ENCODE measurements at places on chromosomes 1 and 21. TPM values are rescaled to one million over a fixed set of nuclear protein-coding genes. Genes with fewer than 3 reads are reported as not detected.
A peak's percentile ranks its signal among the peaks of the same experiment; 100 is the strongest.

GRCh38 chr1:7893529-7894180 lies 40.8 kb upstream of the UTS2 start:
- no peak overlapping the region for H3K4me3 ChIP-seq
- no peak for DNase-seq
- H3K4me1 ChIP-seq = no peaks in the 10 kb centered on the region
- no peaks in the 10 kb centered on the region for H3K36me3 ChIP-seq

GRCh38 chr1:77538956-77539518 lies 143.4 kb downstream of the ZZZ3 start:
- H3K27me3 ChIP-seq = no peaks in the 10 kb centered on the region
- no peak overlapping the region for H3K4me3 ChIP-seq
- no peaks in the 10 kb centered on the region for H3K4me1 ChIP-seq
- DNase-seq = no peak
- no peak overlapping the region for H3K27ac ChIP-seq

The LORICRIN gene
- total RNA-seq = not detected

GRCh38 chr1:101873672-101874071 lies 123.1 kb downstream of the OLFM3 start:
- no peaks in the 10 kb centered on the region for H3K36me3 ChIP-seq
- no peak overlapping the region for H3K4me3 ChIP-seq
- H3K4me1 ChIP-seq = no peaks in the 10 kb centered on the region

DNA sequence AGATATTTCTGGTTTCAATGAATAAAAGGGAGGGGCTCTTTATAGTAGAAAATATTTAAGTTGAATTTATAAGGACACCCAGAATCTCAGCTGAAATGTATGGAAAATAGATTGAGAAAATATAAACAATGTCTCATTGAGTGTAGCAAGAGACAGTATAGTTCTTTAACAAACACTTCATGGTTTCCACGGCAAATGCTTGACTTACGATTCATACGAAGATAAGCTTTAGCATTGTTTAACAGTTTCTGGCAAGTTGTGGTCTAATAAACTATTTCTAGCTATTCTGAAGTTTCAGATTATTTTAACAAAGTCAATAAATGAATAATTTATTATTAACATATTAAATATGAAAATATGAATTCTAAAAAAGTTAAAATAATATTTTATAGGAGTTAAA lies 1419.4 kb downstream of the KCNT2 start:
- DNase-seq = peak; percentile 31
- H3K36me3 ChIP-seq = no peaks in the 10 kb centered on the region
- no peak overlapping the region for H3K27ac ChIP-seq
- H3K27me3 ChIP-seq = no peaks in the 10 kb centered on the region

GRCh38 chr1:91851130-91852010 lies 34.6 kb downstream of the TGFBR3 start:
- H3K36me3 ChIP-seq = no peaks in the 10 kb centered on the region
- H3K4me3 ChIP-seq = no peak overlapping the region
- H3K27ac ChIP-seq = peak overlapping the region; percentile 87
- H3K4me1 ChIP-seq = peaks cover 9% of the 10 kb centered on the region
- no peaks in the 10 kb centered on the region for H3K27me3 ChIP-seq
- peak; percentile 94 for DNase-seq

DNA sequence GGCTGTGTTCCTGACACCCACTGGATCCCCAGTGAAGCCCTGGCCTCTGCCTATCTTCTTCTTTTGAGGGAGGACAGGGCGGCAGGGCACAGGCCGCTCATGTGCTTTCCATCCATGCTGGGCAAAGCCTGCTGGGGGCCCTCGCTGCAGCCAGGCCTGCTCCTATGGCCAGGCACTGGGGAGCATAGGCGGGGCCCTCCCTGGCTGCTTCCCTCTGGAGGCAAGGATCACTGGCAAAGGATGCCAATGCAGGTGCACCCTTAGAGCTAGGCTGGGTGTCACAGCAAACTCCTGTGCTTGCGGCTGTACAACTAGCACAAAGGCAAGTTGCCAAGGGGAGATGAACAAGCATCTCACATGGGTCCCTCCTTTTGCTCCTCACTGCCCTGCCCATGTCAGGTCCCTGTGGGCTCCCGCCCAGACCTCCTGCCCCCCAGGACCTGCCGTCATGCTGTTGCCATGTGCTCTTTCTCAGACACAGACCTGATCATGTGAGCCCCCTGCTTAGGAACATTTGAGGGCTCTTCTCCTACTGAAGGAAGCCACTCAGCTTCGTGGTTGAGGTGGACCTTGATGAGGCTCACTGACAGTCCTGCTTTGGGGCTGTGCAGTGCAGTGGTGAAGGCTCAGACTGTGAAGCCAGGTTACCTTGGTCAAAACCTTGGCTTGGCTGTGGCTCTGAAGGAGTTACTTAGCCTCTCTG lies 393.6 kb downstream of the PTPRU start:
- peaks cover 9% of the 10 kb centered on the region for H3K4me1 ChIP-seq
- H3K4me3 ChIP-seq = no peak overlapping the region
- no peaks in the 10 kb centered on the region for H3K27me3 ChIP-seq
- no peak overlapping the region for H3K27ac ChIP-seq

The SLC1A7 gene
- total RNA-seq = 0.61 TPM

- no peak overlapping the region for H3K4me3 ChIP-seq
- H3K27me3 ChIP-seq = no peaks in the 10 kb centered on the region
- H3K27ac ChIP-seq = no peak overlapping the region
- no peak for DNase-seq
- no peaks in the 10 kb centered on the region for H3K36me3 ChIP-seq
Observed at GRCh38 chr1:98797506-98797905, 136.0 kb downstream of the SNX7 start.

The GBP6 gene
- 0.98 TPM for total RNA-seq

The SORT1 gene
- 135 TPM for total RNA-seq

DNA sequence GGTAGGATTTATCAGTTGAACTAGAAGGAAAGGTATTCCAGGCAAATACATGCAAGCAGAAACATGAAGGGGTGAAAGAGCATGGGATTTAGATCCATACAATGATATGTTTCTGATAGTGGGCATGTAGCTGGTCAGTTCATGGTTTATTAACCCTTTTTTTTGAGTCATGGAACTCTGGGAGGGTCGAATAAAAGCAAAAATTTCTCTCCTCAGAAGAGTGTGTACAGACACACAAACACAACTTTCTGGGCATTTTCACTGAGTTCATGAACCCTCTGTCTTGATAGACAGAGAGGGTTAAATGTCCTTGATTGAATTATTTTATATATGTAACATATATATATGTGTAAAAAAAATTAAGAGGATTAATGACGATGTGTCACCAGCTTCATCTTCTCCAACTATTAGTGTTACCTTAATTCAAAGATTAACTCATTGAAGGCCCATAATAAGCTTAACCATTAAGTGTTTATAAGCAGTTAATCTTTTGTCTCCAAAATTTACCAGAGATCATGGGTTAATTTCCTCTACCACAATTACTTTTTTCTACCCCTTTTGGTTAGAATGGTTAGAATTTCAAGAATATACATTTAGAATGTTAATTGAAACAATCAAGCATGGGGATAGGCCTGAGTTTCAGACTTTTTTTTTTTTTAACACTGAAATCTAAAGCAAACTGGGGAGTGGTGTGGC lies 4.6 kb downstream of the JUN start:
- H3K4me1 ChIP-seq = peaks cover 10% of the 10 kb centered on the region
- DNase-seq = no peak
- no peaks in the 10 kb centered on the region for H3K27me3 ChIP-seq

DNA sequence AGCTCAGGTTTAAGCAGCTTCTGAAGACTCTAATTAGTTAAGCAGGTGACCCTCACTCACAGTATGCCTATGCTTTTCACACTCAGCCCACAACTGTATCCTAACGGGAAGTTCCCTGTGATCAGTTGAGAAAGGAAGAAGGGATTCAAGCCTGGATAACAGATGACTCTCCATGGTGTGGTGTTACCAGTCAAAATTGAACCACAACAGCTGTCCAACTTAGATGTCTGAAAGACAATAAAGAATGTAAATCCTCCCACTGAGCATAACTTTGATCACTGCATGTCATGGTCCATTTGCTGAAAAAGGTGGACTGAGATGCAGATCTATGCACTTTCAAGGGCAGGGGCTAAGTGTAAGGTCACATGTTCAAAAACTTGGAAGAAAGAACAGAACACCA lies 32.3 kb upstream of the DIPK1A start:
- no peaks in the 10 kb centered on the region for H3K36me3 ChIP-seq
- no peak for DNase-seq
- H3K27ac ChIP-seq = no peak overlapping the region

DNA sequence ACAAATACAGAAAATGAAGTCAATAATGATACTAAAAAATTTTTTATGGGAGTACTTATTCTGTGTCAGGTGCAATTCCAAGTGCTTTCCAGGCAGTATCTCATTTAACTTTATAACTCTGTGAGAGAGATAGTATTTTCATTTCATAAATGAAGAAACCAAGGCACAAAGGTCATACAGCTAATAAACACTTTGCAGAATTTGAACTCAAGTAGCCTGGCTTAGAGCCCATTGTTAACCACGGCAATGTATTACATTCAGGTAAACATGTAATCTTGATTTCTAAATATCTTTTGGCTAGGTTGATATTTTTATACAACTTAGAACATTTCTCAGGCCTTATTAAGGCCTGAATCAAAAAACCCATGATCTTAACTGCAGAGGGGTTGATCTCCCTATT lies 28.9 kb upstream of the PKN2 start:
- no peak overlapping the region for H3K27ac ChIP-seq
- no peaks in the 10 kb centered on the region for H3K4me1 ChIP-seq
- no peaks in the 10 kb centered on the region for H3K36me3 ChIP-seq
- H3K4me3 ChIP-seq = no peak overlapping the region
- H3K27me3 ChIP-seq = no peaks in the 10 kb centered on the region
- no peak for DNase-seq

The TTC39A gene
- total RNA-seq = 16.6 TPM

The FABP3 gene
- 19.1 TPM for total RNA-seq

- no peaks in the 10 kb centered on the region for H3K27me3 ChIP-seq
- no peak for DNase-seq
- H3K4me1 ChIP-seq = no peaks in the 10 kb centered on the region
- H3K27ac ChIP-seq = no peak overlapping the region
Observed at GRCh38 chr1:187641015-187641414, 812.3 kb downstream of the PLA2G4A start.

The TNFRSF9 gene
- 0.64 TPM for total RNA-seq

The KIF26B gene
- 2.7 TPM for total RNA-seq

The RNU1-3 gene
- 3,134 TPM for total RNA-seq

The LCE1E gene
- not detected for total RNA-seq

The CTSK gene
- 11.1 TPM for total RNA-seq

The SF3B4 gene
- total RNA-seq = 19.6 TPM

DNA sequence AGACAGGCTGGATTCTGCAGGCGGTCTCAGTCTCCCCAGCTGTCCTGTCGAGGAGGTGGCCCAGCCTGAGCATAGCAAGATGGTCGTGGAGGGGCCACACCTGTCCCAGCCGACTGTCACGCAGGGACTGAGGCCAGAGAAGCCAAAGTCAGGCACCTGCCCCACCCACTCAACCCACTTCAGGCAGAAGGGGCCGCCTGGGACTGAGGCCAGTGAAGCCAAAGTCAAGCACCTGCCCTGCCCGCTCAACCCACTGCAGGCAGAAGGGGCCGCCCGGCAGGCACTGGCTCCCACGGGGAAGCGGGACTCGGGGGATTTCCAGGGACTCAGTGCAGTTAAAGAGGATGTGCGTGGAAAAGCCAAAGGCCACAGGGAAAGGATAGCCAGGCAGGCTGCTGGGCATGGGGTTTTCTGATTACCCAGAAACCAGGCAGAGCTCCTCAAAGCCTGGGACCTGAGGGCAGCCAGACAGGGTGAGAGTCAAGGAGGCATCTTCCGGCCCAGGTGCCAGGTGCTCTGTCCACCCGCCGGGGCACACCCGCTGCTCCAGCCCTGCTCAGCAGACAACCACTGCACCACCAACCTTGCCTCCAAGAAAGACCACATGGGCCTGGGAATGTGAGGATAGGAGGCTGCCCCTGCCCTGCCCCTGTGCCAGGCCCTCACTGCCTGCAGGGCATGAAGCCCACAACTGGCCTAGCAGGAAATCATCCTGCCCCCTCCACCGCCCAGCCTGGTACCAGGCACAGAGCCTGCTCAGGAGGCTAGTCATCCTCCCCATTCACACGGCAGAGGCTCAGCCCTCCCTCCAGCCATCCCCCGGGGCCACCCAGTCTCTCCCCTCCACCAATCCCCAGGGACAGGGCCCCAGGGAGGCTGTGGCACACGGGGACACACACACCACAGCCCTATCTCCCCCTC lies 41.0 kb downstream of the MEGF6 start:
- H3K4me3 ChIP-seq = no peak overlapping the region
- no peaks in the 10 kb centered on the region for H3K27me3 ChIP-seq
- DNase-seq = no peak
- peaks cover 16% of the 10 kb centered on the region for H3K4me1 ChIP-seq

The P3R3URF gene
- not detected for total RNA-seq

The HHAT gene
- total RNA-seq = 11.3 TPM

GRCh38 chr1:57546549-57547330 lies 122.9 kb upstream of the DAB1 start:
- no peak for DNase-seq
- H3K4me1 ChIP-seq = no peaks in the 10 kb centered on the region
- no peak overlapping the region for H3K27ac ChIP-seq

The CACNA1E gene
- total RNA-seq = 1.3 TPM

DNA sequence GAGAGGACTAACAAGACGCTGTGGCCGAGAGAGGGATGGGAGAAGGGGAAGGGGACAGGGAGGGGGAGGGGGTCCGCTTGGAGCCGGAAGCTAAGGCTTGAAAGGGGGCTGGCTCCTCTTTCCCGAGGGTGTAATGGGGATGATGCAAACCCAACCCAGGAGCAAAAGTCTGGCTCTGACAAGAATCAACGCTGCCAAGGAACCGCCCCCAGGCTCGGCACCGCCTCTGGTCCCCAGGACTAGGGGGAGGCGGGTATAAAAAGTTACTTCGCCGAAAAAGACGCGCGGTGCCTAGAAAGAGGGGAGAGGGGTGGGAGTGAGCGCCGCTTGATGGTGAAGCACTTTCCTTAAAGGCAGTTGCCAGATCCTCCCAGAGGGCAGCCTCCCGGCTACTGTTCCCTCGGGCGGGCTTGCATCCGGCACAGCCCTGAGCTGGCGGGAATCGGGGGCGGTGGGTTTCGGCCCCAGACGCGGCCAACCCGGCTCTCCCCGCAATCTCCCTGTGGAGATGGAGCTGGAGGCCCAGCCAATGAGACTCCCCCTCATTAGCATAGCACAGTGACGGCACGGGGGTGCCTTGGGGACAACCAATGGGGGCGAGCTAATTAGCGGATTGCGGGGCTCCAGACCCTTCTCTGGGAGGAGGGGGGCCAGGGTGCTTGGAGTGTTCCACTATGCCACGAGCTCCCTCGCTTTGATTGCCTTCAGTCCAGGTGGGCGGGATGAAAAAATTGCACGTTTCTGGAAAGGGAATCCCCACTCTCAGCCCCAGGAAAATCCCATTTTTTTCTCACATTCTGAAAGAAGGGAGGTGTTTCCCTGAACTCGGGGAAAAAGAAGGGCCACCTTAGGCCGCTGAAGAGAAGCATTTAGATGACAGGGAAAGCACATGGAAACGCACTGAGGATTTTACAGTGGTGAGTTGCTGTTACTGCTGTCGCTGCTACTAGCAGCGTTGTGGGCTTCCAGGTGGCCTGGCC lies at the start of gene KCNT2:
KCNT2 (minus strand) TSS at position 51 of the 980 bp plus-strand sequence. CDS start 131 bp downstream, outside the sequence.
- H3K27ac ChIP-seq = no peak within 1 kb of the TSS
- peaks cover 3% of the 10 kb centered on the region for H3K4me1 ChIP-seq
- no peaks in the 10 kb centered on the region for H3K36me3 ChIP-seq
- DNase-seq = peak; percentile 91
- H3K4me3 ChIP-seq = peak within 1 kb of the TSS; percentile 33

The TDRD5 gene
- 0.18 TPM for total RNA-seq

The OR2L13 gene
- total RNA-seq = not detected

The AKT3 gene
- 39.4 TPM for total RNA-seq

The HCN3 gene
- total RNA-seq = 4.7 TPM

- peaks cover 3% of the 10 kb centered on the region for H3K4me1 ChIP-seq
- H3K4me3 ChIP-seq = peak overlapping the region; percentile 61
- H3K27me3 ChIP-seq = no peaks in the 10 kb centered on the region
- no peaks in the 10 kb centered on the region for H3K36me3 ChIP-seq
- peak overlapping the region; percentile 55 for H3K27ac ChIP-seq
- no peak for DNase-seq
Observed at GRCh38 chr21:45405271-45405818, 380 bp downstream of the COL18A1 start.
